ENCODE measurements at places on chromosomes 7 and 10. TPM values are rescaled to one million over a fixed set of nuclear protein-coding genes. Genes with fewer than 3 reads are reported as not detected.

- H3K4me3 ChIP-seq, result no peak overlapping the region
- H3K4me1 ChIP-seq, result peaks cover 7% of the 10 kb centered on the region
- H3K36me3 ChIP-seq, result peaks cover 4% of the 10 kb centered on the region
- DNase-seq, result no peak
- no peaks in the 10 kb centered on the region for H3K27me3 ChIP-seq
- H3K27ac ChIP-seq, result no peak overlapping the region
Observed at GRCh38 chr10:88968391-88968790, 15.8 kb upstream of the ACTA2 start.

DNA sequence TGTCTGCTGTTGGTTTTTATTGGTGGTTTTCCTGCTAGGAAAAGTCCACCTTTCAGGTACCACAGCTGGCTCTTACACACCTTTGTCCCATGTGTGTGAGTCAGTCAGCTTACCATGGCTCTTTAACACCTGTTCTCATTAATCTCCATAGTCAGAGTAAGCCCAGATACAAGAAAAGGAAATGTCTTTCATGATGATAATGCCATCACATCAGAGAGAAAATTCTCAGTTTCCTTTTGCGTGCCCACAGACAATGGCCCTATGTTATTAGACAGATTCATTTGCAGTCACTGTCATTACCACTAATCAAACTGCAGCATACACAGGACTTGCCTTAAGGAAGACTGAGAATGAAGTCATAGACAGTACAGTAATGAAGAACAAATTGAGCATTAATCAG is 1583.6 kb upstream of the LRRTM3 start:
- no peak overlapping the region for H3K27ac ChIP-seq
- no peaks in the 10 kb centered on the region for H3K36me3 ChIP-seq
- no peak for DNase-seq
- no peak overlapping the region for H3K4me3 ChIP-seq
- H3K27me3 ChIP-seq, result no peaks in the 10 kb centered on the region

DNA sequence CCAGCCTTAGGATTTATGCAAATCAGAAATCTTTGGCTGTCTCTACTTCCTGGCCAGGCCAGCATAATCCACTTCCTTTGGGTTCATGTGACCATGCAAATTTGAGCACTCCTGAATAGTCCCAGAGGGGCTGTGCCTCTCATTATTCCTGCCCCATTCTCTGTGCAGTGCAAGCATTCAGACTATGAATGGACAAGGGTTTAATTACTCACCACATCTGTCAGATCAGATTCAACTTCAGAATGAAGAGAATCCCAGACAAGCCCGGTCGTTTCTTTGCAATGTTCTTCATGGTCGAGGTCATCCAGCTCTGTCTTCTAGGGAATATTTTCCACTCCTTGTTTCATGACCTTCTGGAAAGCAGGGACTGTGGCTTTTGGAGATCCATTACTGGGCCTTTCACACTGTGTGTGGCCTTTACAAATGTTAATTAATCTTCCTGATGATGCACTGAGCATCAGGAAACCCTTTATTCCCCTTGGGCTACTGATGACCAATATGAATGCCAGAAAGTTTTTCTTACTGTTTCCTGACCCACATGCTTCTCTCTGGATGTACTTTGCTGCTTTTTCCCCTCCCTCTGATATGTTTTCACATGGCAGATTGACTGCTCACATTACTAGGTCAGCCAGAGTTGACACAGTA is 217.6 kb upstream of the TCF7L2 start:
- H3K36me3 ChIP-seq, result no peaks in the 10 kb centered on the region
- no peak overlapping the region for H3K4me3 ChIP-seq

The SLC26A3 gene
- total RNA-seq, result not detected

The BAMBI gene
- total RNA-seq, result not detected

All from activated CD4-positive, alpha-beta T cell treated with anti-CD3 and anti-CD28 coated beads, Interleukin-2, amount 10 ng/mL, durations not matched to agents 7 days and 5 days (primary cell).